Activated T-helper 1 cell treated with anti-CD3 and anti-CD28 coated beads, Interleukin-2, amount 50 U/mL, for 16 hours (primary cell): ENCODE measurements at places on chromosomes 3 and 15.

DNA sequence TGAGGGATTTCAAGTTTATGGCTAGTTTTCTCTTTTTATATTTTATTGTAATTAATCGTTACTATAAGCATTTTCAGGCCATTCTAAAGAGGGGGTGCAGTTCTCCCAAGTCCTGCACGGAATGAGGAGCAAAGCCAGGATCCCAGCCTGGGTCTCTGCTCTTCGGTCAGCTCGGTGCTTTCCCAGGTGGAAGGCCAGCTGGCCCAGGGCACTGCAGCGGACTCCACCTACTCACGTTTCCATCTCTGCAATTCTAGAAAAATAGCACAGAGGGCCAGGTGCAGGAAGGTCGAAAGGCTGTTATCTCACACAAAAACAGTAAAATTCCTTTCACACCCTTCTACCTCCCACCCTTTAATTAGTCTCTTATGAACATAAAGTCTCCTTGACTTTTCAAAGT lies 59.5 kb upstream of the HES1 start:
- no peak for DNase-seq

DNA sequence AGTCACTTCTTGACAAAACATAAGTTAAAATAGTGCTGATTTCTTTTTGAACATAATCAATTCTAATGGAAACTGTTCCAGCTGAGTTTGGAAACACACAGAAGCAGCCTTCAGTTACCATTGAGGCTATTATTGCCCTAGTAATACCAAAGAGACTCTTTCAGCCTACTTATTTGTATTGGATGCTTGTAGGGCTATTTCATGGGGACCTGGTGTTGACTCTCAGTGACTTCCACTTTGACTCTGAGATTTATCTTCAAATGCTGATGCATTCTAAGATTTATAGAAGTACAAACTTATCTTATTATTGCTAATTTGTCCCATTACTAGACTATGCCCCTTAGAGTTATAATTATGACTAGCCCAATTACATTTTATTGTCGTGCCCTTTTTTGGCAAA lies 67.4 kb downstream of the CMSS1 start:
- DNase-seq, result no peak

GRCh38 chr3:40404591-40405198 lies 17.7 kb downstream of the ENTPD3 start:
- DNase-seq, result no peak

- DNase-seq, result no peak
These were observed 19.5 kb downstream of the ACVR2B start for GRCh38 chr3:38473229-38473628.

- DNase-seq, result no peak
These were observed 25.0 kb downstream of the DPH3 start for GRCh38 chr3:16239780-16240179.

DNA sequence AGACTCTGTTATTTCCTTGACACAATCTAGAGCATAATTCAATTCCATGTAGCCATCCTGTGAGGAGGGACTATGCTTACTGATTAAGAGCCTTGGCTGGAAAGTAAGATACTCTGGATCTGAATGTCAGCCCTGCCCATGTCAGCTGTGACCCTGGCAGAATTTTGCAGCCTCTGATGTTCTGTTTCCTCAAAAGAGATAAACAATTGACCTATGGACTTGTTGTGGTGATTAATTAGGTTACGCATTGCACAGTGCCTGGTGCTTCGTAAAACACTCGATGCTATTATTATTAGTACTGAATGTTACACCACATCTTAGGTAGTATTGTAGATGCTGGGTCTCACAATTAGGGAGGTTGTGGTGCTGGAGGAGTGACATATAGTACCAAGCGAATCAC lies 161.3 kb upstream of the MEIS2 start:
- no peak for DNase-seq

DNA sequence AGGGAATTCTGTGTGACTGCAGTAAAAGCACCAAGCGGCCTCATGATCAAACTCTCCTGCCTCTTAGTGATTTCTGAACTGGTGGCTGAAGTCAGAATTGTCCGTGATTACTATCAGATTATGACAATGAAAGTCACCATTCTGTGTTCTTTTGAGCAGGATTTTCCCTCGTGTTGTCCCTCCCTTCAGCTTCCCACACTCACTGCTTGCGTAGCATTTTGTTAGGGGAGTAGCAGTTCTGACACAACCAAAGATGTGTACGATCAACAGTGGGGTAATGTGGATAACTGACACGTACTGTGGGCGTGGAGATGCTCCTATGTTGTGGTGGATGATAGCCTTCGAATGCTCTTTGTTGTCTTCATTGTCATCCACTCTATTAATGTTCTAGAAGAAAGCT lies 67.8 kb upstream of the ICE2 start:
- no peak for DNase-seq
